Anterior cingulate cortex (tissue), 58 donors: ENCODE measurements at places on chromosomes 12 and 14.
A peak's percentile ranks its signal among the peaks of the same experiment; 100 is the strongest.

DNA sequence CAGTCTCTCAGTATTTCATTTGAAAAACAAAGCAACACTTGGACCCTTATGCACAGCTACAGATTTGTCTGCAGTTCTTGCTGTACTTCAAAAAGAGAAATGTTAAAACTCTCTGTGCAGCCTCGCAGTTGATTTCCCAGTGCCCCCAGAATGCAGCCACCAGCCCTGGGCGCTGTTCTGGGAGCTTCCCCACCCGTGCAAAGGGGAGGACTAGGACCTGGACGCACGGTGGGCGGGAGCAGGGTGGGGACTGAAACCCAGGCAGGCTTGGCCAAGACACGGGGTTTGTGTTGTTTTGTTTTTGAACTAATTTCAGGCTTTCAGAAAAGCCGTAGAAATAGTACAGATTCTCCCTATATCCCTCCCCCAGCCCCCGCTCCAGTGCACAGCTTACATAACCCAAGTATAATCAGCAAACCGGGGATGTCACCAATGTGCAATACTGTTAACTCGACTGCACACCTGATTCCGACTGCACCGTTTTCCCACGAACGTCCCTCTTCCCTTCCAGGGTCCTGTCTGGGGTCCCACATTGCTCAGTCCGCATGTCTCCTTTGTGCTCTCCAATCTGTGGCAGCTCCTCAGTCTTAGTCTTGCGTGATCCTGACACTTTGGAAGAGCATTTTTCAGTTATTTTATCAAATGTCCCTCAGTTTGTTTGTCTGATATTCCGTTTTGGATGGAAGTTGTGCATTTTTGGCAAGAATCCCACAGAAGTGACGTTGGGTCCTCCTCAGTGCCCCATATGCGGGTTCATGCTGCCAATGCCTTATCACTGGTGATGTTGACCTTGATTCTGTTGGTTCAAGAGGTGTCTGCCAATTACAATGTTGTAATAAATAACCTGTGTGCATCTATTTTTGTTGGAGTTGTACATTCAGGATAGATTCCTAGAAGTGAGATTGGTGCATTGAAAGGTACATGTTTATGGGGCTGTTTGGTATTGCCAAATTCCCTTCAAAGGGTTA is 95.9 kb downstream of the SETD3 start:
- no peak for DNase-seq

- no peak for DNase-seq
Measured at GRCh38 chr12:79573820-79574219, 116.9 kb downstream of the PAWR start.

DNA sequence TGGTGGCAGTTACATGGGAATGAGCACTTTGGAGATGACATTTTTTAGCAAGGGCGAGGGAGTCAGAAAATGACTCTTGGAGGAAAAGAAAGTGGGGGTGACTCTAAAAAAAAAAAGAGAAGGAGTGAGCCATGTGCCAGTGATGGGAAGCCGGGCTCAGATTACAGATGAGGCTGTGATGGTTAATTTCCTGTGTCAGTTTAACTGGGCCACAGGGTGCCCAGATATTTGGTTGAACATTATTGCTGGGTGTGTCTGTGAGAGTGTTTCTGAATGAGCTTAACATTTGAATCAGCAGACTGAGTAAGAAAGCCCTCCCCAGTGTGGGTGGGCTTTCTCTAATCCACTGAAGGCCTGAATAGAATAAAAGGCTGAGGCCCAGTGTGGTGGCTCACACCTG is 26.8 kb upstream of the CCDC60 start:
- no peak for DNase-seq

DNA sequence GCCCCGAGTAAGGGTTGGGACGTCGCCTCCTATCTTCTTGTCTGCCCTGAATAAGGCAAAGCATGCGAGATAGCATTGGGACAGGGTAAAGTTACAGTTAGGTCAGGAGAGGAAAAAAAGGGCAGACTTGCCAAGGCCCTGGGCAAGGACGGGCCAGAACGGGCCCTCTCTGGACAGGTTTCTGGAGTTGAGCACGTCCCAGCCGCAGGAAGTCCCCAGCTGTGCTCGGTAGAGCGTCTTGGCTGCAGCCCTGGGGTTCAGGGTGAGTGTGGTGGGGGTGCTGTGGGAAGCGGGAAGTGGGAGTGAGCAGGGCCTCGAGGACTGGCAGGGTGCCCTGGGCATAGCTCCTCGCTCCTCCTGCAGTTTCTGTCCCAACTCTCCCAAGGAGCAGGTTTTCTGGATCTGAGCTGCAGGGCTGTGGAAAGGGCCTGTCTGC is 5.4 kb downstream of the RPS6KL1 start:
- DNase-seq, result peak; percentile 50

DNA sequence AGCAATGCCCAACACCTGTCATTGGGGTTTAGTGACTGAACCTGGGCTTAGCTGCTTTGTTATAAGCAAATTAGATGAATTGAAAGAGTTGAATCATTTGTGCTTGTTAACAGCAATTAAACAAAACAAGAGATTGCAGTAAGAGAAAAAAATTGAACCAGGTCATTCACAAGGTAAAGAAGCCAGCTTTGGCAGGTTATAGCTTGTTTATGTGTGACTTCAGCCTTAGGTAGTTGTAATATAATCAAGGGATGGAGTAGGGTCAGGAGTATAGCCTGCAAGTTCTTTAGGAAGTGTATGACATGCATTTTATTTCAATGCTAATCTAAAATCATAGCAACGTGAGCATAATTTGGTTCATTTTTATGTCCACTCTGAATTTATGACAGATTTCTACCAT is 63.4 kb upstream of the PLEKHG3 start:
- no peak for DNase-seq
